Esophagus mucosa (tissue), 1 donor: ENCODE measurements at places on chromosomes 7 and 10.

DNA sequence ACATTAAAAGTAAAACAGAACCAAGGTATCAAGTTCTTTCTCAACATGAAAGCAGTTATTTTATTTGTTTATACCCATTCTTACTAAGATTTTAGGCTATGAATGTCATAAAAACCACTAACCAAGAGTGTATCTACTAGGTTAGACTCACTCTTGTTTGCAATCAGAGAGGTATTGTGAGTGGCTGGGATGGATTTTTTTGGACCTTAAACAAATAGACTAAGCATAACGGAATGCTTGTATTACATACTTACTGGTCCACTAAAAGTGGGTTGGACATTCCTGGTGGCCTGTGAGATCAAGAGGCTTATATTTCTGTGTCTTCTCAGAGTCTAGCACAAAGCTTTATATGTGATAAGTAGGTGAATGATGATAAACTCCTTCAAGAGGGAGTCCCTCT lies 32.6 kb upstream of the CBLL1 start:
- no peak for ATAC-seq

DNA sequence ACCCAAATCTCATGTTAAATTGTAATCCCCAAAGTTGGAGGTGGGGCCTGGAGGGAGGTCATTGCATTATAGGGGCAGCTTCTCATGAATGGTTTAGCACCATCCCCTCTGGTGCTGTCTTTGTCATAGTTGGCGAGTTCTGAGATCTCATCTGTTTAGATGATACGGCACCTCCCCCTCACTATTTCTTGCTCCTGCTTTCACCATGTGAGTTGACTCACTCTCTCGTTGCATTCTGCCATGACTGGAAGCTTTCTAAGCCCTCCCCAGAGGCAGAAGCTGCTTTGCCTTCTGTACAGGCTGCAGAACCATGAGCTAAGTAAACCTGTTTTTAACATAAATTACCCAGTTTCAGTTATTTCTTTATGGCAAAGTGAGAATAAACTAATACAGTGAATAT lies 18.9 kb upstream of the ZNF138 start:
- no peak for ATAC-seq

- ATAC-seq: no peak
Measured at GRCh38 chr7:40763319-40764287, 628.8 kb downstream of the SUGCT start.

DNA sequence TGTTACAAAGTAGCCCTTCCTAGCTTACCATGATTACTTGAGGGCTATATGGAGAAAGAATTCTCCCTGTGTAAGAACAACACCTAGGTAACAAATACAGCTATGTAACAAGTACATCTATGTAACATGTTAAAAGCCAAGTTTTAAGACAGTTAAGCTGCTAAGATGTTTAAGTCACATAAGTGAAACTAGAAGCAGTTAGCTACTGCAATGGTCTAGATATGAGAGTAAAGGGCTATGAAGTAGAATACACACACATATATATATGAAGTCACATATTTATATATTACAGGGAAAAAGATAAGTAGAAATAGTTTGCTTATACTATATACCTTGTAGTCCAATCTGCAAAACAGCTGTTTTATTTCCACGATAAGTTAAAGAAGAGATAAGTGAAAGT lies 14.4 kb downstream of the POT1 start:
- no peak for ATAC-seq

GRCh38 chr10:12455766-12456165 lies 106.4 kb downstream of the CAMK1D start:
- no peak for ATAC-seq

- ATAC-seq: peak; percentile 1
Measured at GRCh38 chr10:69869291-69869961, 67.7 kb downstream of the COL13A1 start.
